ENCODE measurements at places on chromosomes 13 and 19.

GRCh38 chr13:77979721-77980385, 61.2 kb upstream of the EDNRB start:
- DNase-seq: no peak

- DNase-seq: no peak
These were observed 849 bp downstream of the GAS6 start for GRCh38 chr13:113862931-113863523.

- no peak for DNase-seq
These were observed 13.9 kb downstream of the C3 start for GRCh38 chr19:6706633-6706958.

GRCh38 chr19:51501594-51502263, at the start of gene SIGLEC12:
SIGLEC12 (minus strand) TSS chr19:51501800; CDS start chr19:51501733, 67 bp downstream.
- no peak for DNase-seq

DNA sequence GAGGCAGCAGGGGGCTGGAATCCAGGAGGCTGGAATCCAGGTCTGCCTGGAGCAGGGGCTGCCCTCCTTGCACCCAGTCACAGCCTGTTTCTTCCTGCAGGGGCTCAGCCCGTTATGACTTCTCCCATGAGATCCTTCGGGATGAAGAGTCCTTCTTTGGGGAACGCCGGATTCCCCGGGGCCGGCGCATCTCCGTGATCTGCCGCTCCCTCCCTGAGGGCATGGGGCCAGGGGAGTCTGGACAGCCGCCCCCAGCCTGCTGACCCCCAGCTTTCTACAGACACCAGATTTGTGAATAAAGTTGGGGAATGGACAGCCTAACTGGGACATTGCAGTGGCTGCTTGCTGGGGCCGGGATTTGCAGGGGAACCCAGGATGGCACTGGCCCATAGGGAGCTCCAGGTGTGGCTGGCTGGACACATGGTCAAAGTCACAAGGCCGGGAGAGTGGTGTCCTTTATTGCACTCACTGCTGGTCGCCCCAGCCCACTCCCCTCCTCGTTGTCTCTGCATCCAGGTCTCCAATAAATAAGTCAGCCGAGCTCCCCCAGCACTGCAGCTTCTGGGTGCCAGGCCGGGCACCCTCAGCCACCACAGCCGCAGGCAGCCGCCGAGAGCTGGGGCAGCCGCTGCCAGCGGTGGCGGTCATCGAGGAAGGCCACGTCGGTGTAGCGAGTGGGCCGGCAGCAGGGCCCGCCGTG, 872 bp downstream of the PSPN start:
- no peak for DNase-seq

Data from stimulated activated CD4-positive, alpha-beta T cell treated with anti-CD3 and anti-CD28 coated beads, Interleukin-1b, Interleukin-23, amount 100 ng/mL, for 4 hours (primary cell).